ENCODE measurements at places on chromosomes 1 and 21. TPM values are rescaled to one million over a fixed set of nuclear protein-coding genes. Genes with fewer than 3 reads are reported as not detected.
A peak's percentile ranks its signal among the peaks of the same experiment; 100 is the strongest.

PFKL gene
- 157 TPM for total RNA-seq

GRCh38 chr1:227068883-227069282, 128.8 kb downstream of the COQ8A start:
- no peak for DNase-seq

GRCh38 chr21:28337315-28337714, 655.4 kb downstream of the LTN1 start:
- DNase-seq: no peak

- DNase-seq: no peak
These were observed 40.2 kb downstream of the GFI1 start for GRCh38 chr1:92446546-92446945.

GRCh38 chr1:11847667-11848372, at the start of gene NPPA:
NPPA (minus strand) TSS chr1:11847783; CDS start chr1:11847684, 99 bp downstream.
- DNase-seq: no peak

- no peak for DNase-seq
These were observed 19.5 kb downstream of the JAM2 start for GRCh38 chr21:25658427-25659035.

MTMR11 gene
- total RNA-seq: 6.1 TPM

ATP6V1G3 gene
- total RNA-seq: not detected

GRCh38 chr1:53073868-53074311, 11.9 kb downstream of the PODN start:
- no peak for DNase-seq

DNA sequence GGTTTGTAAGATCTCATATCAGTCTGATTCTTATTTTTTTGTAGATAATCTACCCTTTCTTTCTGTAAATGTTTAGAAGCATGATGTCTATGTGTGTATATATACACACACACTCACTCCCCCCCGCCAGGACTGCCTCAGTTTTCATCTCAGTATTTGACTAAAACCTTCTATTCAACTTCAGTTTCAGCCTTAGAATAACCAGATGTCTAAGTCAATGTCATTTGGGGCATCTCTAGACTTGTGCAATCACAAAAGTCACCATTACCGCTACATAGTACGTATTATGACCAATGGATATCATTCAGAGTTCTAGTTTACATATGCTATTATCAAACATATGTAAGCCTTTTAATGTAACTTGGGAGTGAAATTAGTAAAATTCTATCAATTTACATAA, 53.3 kb upstream of the BOLA1 start:
- DNase-seq: peak; percentile 55

DNA sequence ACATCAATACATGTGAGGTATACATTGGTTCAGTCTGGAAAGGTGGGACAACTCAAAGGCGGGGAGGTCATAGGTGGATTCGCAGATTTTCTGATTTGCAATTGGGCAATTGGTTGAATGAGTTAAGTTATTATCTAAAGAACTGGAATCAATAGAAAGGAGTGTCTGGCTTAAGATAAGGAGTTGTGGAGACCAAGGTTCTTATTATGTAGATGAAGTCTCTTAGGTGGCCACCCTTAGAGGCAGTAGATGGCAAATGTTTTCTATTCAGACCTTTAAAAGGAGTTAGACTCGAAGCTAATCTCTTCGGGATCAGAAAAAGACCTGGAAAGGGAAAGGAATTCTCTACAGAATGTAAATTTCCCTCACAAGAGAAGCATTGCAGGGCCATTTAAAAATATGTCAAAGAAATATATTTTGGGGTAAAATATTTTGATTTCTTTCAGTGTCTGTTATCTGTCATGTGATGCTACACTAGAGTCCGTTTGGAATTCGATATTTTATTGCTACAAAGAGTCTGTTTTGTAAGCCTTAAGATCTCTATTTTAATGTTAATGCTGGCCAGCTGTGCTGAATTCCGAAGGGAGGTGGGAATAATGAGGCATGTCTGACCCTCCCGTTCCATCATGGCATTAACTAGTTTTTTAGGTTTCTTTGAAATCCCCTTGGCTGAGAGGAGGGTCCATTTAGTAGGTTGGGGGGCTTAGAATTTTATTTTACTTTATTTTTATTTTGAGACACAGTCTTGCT, 265.1 kb downstream of the PTPRU start:
- no peak for DNase-seq

ANGPTL3 gene
- not detected for total RNA-seq

DNA sequence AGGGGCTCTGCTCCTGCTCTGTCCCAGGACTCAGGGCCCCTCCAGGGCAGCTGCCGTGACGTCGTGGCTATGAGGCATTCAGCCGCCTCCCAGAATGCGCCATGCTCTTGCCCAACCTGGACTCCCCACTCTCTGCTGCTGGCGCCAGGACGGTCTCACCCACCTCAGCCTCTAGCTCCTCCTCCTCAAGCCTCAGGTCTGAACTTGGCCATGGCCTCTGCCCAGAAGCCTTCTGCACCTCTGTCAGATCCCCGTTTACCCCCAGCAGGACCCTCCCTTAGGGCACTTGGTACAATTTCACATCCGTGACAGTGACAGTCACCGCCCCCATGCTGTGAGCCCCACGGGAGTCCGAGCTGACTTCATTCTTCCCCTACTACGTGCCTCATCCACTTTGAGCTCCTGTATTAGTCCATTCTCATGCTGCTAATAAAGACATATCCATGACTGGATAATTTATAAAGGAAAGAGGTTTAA, 4.9 kb downstream of the CSTB start:
- no peak for DNase-seq

DNA sequence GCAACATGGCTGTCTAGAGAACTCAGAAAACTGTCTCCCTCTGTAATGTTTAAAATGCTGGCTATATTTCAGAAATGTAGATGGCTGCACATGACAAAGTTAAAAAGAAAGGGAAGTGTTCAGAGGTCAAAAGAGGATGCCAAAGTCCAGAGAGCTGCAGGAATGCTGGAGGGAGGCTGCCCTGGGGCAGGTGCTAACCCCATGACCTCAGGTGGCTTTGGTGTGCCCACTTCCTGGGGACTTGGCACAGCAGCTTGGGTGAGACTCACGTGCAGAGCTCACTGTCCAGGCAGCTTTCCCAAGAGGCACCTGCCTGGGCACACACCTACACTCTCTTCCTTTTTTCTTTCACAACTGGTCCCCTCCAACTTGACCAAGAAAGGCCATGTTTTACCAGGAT, 256.4 kb downstream of the KCNJ6 start:
- DNase-seq: no peak

LCE1F gene
- total RNA-seq: not detected

- DNase-seq: no peak
These were observed 499.3 kb upstream of the ADAMTS5 start for GRCh38 chr21:27466140-27466539.

- DNase-seq: no peak
These were observed 6.3 kb upstream of the FOXD2 start for GRCh38 chr1:47431534-47431933.

GRCh38 chr1:7266561-7266960, 481.3 kb downstream of the CAMTA1 start:
- DNase-seq: peak; percentile 47

GRCh38 chr21:17548262-17548661, 35.4 kb downstream of the CXADR start:
- no peak for DNase-seq

GJA9 gene
- not detected for total RNA-seq

GRCh38 chr1:41983451-41983850, 64.7 kb upstream of the HIVEP3 start:
- no peak for DNase-seq

DNA sequence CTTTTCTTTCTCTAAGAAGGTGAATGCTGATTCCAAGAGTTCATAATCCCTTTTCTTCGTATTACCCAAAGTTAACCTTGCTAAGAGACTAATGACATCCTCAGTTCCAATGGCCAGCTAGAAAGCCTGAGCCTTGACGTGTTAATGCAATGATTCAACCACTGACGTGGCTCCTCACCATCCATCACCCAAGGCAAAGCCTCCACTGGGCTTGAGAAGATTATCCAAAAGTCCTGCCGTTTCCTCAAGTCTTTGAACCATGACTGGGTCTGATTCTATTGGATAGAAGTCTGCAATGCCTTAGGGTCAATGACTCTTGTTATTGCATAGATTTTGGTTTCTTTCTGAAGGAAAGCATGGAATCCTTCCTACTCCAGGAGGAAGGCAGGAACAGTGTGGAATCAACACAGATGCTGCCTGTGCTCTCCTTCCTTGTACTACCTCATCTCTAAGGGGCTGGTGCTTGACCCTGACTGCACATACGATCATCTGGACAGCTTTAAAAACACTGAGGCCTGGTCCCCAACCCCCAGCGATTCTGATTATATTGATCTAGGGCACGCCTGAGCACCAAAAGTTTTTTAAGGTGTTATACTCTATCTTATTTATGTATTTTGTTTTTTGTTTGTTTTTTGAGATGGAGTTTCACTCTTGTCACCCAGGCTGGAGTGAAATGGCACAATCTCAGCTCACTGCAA, 69.3 kb upstream of the ANGPTL1 start:
- no peak for DNase-seq

BSND gene
- total RNA-seq: not detected

DNA sequence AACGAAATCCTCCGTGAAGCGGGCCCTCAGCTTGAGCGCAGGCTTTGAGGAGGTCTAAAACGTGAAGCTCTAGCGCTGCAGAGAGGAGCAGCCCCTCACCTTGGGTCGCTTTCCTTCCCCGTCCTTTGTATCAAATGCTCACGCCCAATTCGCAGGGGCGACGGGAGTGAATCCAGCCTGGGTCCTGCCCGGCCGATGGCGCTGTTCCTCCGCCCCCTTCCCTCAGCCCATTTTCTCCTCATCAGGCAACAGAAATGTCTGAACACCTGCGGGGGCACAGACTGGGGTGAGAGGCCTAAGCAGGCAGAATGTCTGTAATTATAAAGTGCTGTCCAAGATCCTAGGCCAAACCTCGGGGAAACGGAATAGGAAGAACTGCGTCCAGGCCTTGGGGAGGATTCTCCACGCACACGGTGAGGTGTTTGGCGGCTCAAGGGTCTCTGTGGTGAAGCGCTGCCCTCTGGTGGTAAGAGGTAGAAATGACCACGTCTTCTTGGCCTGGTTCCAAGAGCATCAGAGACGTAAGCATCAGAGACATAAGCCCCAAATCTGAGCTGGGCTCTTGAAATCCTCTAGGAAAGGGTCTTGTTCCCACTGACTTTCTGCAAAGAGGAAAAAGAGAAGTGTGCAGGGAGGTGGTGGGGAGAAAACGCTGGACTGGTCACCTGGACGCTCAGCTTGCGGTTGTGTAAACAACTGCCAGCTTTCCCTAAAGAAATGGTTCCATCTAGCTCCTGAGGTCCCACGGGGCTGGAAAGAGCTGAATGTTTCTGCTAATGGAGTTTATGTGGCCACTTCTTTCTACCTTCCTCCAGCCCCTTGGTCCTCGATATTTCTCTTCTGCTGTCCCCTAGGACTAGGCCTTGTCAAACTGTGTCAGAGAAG, 92.1 kb upstream of the CD53 start:
- peak; percentile 93 for DNase-seq

TNNT2 gene
- not detected for total RNA-seq

HSD3B1 gene
- not detected for total RNA-seq

DNA sequence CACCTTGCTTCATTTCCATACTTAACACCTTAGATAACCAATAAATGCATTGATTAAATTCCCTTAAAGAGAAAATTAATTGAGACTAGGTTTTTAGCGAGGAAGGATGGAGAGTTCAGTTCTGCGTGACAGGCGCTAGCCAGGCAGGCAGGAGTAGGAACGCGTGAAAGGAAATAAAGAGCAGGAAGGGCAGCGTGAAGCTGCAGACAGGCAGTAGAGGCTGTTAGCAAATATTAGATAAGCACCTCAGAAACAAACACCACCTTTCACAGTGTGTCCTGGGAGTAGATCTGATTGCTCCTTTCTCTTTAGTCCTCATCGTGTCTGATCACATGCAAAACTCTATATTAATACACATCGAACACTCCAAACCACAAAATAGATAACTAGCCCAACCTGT, 282.7 kb upstream of the ADGRL2 start:
- DNase-seq: no peak

- DNase-seq: no peak
These were observed 241.2 kb downstream of the RGS7 start for GRCh38 chr1:241115784-241116183.

- DNase-seq: no peak
These were observed 4.0 kb upstream of the CD46 start for GRCh38 chr1:207747627-207748492.

All from activated CD4-positive, alpha-beta T cell treated with anti-CD3 and anti-CD28 coated beads, Interleukin-2, amount 10 ng/mL, durations not matched to agents 24 days and 14 days (primary cell).